ENCODE measurements at places on chromosomes 1 and 21. TPM values are rescaled to one million over a fixed set of nuclear protein-coding genes. Genes with fewer than 3 reads are reported as not detected.

XKR8 gene
- 2.4 TPM for total RNA-seq

HRNR gene
- not detected for total RNA-seq

SMG5 gene
- 27.3 TPM for total RNA-seq

PGLYRP4 gene
- not detected for total RNA-seq

PCP4L1 gene
- 6.9 TPM for total RNA-seq

CCDC27 gene
- not detected for total RNA-seq

PRAMEF7 gene
- not detected for total RNA-seq

LCE2A gene
- not detected for total RNA-seq

RNPEP gene
- total RNA-seq, result 11.4 TPM

OR2T2 gene
- not detected for total RNA-seq

LRRC38 gene
- total RNA-seq, result not detected

HSPA13 gene
- 213 TPM for total RNA-seq

CCDC28B gene
- total RNA-seq, result 34.2 TPM

CD1B gene
- not detected for total RNA-seq

TMEM269 gene
- total RNA-seq, result 0.41 TPM

PIK3C2B gene
- total RNA-seq, result 24.5 TPM

ST6GALNAC3 gene
- total RNA-seq, result 14.3 TPM

LRRC71 gene
- total RNA-seq, result not detected

CLIC6 gene
- under 0.01 TPM for total RNA-seq

LCE2B gene
- not detected for total RNA-seq

SMIM11 gene
- 26.5 TPM for total RNA-seq

LCE1F gene
- total RNA-seq, result not detected

UBL4B gene
- 0.41 TPM for total RNA-seq

SMIM1 gene
- not detected for total RNA-seq

AKR7A3 gene
- total RNA-seq, result 1.2 TPM

FAM167B gene
- total RNA-seq, result 0.41 TPM

RIMS3 gene
- total RNA-seq, result 24.1 TPM

SEC16B gene
- not detected for total RNA-seq

LENEP gene
- total RNA-seq, result 1.2 TPM

PGBD5 gene
- 15.9 TPM for total RNA-seq

TRIM46 gene
- 21.2 TPM for total RNA-seq

SOAT1 gene
- total RNA-seq, result 15.9 TPM

KRTAP19-1 gene
- total RNA-seq, result not detected

MEX3A gene
- total RNA-seq, result 43.2 TPM

BARHL2 gene
- under 0.01 TPM for total RNA-seq

CPLANE2 gene
- total RNA-seq, result 16.7 TPM

CASQ1 gene
- 4.9 TPM for total RNA-seq

ERVH48-1 gene
- not detected for total RNA-seq

OR6N1 gene
- not detected for total RNA-seq

LIPI gene
- not detected for total RNA-seq

RCSD1 gene
- total RNA-seq, result 4.5 TPM

MATN1 gene
- total RNA-seq, result 0.41 TPM

CRYBG2 gene
- 0.41 TPM for total RNA-seq

NES gene
- total RNA-seq, result 43.2 TPM

PEX10 gene
- total RNA-seq, result 20.0 TPM

RGS8 gene
- 39.5 TPM for total RNA-seq

OR2G2 gene
- not detected for total RNA-seq

UFC1 gene
- total RNA-seq, result 138 TPM
